ENCODE measurements at places on chromosomes 6 and 20.

DNA sequence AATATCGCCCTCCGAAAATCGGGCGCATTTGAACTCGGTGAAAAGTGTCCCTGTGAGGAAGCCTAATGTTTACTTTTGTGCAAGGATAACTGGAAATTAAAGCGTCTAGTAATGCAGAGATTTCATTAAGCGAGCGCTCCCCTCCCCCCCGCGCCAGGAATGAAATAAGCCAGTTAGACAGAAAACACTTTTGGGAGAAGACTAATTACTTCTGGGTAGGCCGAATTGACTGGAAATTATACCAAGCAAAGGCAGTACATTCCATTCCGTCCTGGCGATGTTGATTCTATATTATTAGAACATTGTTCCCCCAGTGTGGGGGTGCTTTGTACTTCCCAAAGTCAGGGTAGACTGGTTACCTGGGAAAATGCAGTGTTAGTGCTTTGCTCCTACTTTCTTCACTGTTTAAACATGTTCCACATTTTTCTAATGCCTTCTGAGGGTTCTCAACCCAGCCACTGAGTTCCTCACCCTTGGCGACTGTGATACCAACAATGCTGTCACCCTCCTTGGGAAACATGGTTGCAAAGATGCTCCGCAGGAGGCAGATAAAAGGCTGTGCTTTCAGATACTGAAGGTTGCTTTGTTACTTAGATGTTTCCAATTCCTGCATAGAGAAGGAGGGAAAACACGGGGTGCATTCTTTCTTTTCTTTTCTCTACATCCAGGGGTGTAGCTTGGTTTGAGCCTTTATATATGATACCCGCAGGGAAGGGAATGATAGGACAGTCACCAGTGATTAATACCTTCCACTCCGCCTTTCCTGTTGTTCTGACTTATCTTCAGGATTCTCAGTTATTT is 2.6 kb downstream of the GJA1 start:
- no peak for DNase-seq

DNA sequence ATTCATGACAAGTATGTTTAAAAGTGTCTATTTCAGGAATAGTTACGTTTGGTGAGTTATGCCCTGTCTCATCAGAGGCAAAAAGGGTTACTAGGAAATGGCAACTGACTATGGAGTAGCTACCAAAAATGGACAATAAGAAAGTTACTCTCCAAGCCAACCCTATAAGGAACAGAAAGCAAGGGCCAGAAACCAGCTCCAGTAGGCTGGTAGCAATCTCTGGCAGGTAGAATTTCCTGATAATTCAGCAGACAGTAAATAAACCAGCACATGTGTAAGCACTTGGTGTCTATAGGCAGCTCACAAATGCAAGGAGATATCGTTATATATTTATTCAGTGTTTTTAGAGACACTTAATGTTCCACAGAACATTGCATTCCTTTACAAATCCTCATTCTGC is 20.3 kb downstream of the SOX4 start:
- DNase-seq, result no peak

GRCh38 chr20:19764207-19764606 is 6.1 kb downstream of the RIN2 start:
- DNase-seq, result no peak

- DNase-seq, result peak; percentile 63
These were observed 11.8 kb upstream of the GSTA1 start for GRCh38 chr6:52815167-52816092.

DNA sequence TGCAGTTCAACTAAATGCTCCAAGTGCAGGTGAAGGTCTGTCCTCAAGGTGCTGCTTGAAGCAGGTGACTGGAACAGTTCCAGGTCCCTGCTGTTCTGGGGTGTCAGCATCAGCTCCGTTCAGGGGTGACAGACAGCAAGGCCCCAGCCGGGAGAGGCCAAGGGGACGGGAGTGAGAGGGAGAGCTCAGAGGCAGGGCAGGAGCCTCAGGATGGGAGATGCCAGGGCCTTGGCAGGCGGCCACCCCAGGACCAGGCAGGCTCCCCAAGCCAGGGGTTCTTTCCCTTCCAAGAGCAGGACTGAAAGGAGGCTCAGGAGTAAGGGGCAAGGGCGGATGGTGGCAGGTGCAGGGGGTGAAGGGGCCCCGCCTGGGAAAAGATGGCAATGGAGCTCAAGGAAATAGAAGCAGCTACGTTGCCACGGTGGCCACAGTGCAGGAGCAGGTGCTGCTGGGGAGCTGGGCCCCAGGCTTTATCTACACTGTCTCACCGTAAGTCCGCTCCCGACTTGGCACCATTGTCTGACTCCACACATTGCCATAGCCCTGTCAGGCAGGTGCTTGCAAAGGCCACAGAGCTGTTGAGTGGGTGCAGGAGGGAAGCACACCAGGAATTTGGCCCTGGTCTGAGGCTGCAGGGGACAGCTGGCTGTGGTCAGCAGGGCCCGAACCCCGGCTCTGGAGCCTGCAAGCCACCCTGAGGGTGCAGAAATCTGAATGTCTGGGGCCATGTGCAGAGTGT is 43.1 kb downstream of the ERMARD start:
- DNase-seq, result no peak

DNA sequence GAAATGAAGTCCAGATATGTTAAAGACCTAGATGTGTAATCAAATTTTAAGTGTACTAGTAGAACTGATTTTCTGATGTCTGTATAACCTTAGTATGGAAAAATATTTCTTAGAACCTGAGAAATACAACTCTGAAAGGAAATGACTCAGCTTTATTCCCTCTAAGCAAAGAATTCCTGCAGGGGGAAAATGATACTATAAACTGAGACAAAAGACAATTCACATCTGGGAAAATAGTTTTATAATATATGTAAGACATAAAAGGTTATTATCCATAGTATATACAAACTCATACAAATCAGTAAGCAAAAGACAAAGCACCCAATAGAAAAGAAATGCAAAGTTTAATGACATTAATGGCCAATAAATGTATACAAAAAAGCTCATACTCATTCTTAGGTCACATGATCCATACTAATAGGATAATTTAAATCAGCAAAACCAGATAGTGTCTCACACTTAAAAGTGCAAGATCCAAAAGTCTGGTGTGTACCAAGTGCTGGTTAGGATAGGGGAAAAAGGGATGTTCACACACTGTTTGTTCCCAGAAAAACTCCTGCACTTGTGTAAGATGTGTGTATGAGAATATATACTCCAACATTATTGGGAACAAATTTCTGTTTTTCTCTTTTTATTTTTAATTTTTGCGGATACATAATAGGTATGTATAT is 22.6 kb downstream of the RNF217 start:
- DNase-seq, result no peak

- peak; percentile 60 for DNase-seq
These were observed 989 bp downstream of the FITM2 start for GRCh38 chr20:44309763-44310663.

GRCh38 chr20:50146732-50147662 is 6.5 kb downstream of the PEDS1 start:
- peak; percentile 62 for DNase-seq

- no peak for DNase-seq
These were observed 9.5 kb downstream of the BCLAF1 start for GRCh38 chr6:136280032-136280609.

DNA sequence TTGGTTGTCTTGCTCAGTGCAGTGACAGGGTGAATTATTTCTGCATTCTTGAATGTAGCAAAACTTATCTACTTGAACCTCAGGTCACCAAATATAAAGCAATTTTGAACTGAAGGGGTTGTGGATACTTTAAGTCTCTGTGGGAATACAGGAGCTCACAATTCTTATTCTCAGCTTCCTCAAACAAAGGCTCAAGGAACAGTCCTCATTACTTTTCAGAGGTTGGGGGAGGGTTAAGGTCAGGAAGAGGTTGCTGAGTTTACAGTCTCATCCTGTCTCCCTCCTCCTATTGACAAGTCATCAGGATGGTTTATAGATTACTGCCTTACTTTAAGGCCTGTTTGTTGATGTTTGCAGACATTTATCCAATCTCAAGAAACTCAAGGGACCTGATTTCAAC is 143.6 kb upstream of the SPACA1 start:
- no peak for DNase-seq

- DNase-seq, result no peak
These were observed 44.5 kb downstream of the UST start for GRCh38 chr6:148791372-148791771.

DNA sequence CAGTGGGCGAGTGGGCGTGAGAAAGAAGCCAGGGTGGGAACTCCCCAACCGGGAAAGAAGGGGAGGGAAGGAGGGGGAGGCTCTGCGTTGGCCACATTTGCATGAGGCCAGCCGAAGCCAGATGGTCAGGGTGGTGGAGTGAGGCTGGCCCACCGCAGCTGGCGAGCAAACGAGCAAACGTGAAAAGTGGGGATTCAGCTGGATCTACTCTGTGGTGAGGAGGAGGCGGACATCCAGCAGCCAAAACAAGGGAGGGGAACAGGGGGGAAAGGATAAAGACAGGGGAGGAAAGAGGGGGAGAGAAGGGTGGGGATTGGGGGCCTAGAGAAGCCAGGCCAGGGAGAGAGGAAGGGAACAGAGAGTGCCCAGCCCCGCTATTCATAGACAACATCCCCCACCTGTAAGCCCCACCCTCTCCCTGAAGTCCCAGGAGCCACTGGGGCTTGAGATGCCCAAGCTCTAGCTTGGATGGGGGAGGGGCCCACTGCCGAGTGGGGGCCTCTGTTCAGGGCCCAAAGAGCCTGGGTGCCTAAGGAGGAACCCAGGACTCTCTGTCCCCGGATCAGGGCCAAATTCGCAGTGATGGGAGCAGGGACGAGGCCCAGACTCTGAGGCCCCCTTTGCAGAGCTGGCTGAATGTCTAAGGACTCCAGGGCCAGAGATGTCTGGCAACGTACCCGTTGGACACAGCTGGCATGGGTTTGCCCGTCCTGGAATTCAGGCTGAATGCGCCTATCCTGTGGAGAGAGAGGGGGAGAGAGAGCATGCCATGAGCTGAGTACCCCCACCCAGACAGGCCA is 45.1 kb downstream of the CPNE5 start:
- DNase-seq, result no peak

GRCh38 chr6:12051861-12052368 is 39.8 kb downstream of the HIVEP1 start:
- no peak for DNase-seq

DNA sequence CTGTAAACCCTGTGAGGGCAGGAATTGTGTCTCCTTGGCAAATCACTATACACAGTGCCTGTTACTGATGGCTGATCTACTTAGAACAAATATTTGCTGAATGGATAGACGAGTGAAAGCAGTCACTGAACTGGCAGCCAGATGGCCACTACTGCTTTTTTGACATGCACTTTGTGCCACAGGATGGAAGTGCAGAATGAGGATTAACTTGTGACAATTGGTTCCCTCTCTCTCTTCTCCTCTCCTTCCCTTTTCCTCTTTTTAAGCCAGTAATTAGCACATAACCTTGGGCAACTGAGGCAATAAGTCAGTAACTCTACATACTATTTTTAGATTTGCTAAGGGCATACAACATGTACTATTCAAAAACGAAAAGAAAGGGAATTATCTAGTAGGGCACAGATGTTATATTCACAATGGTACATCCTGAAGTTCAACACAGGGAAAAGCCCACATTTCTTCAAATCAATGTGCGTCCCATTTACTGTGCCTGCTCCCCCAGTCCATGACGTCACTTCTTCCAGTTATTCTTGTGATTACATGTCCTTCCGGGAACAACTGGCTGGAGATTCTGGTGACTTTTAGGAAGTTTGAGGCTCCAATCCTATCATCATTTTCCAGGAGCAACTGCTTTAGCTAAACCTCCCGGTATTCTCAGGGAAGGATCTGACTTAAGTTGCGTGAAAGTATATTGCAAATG is 17.0 kb upstream of the RPS6KA2 start:
- DNase-seq, result no peak

GRCh38 chr6:12715437-12715836 is 1.1 kb upstream of the PHACTR1 start:
- DNase-seq, result no peak

GRCh38 chr6:166708460-166708859 is 81.4 kb upstream of the RPS6KA2 start:
- DNase-seq, result no peak

DNA sequence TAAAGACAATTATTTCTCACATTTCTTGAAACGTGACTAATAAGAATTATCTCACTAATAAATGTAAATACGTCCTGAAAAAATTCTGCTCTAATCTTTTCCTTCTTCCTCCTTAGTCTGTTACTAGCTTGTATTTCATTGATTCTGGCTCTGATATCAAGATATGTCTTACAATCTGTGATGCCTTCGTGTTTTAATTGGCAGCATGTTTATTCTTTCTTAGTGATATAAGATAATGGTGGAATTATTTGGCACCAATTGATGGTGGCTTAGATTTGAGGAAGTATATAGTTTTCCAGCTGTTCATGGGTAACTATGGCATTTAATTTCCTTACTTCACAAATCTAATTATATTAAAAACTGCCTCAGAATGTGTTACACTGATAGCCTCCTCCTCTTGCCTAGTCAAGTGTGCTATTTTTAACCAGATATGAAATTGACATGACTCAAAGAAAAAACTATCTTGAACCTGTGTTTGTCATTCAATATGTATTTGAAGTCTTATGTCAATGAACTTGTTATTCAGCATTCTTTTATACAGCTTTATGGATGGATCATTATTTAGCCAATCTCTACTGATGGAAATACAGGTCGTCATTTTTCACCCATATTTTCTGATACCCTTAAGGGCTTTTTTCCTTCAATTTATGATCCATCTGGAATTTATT is 5.3 kb downstream of the CCNC start:
- DNase-seq, result no peak

GRCh38 chr20:59006864-59007664 is at the start of gene CTSZ:
Gene CTSZ (minus strand): TSS chr20:59007254. CDS start chr20:59007128, 126 bp downstream.
- DNase-seq, result peak; percentile 96

GRCh38 chr20:38751360-38751976 is 3.2 kb downstream of the ACTR5 start:
- DNase-seq, result peak; percentile 43

GRCh38 chr6:147936703-147937470 is 405.8 kb upstream of the SASH1 start:
- no peak for DNase-seq

DNA sequence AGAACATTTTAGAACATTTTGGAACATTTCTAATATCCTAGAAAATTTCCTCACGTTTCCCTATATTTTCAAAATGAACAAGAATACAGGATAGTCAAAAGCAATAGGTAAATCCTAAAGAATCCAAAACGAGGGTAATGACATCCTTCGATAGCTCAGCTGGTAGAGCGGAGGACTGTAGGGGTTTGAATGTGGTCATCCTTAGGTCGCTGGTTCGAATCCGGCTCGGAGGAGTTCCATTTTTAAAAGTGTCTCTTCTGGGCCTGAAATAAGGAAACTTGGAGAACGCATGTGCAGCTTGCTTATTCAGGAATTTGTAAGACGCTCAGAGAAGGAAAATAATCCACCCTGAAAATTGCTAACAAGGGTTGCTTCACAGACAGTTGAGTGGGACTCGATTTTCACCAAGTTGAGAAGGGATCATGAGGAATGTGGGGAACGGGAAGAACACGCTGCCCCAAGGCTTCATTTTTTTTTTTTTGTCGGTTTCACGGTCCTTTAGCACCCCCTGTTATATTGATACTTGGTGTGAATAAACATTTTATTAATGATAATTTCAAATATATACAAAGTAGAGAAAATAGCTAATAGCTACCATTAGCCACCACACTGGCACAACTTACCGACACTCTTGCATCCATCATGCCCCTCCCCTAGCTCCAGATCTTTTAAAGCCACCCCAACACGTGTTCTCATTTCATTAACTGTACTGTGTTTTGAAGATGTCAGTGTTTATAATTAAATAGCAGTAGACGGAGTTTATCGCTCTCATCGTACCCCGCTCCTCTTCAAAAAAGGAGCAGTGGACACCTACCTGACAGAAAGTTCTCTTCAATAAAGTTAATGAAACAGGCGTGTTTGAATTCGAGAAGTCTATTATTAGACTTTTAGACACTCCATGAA is 1.8 kb upstream of the ABT1 start:
- DNase-seq, result peak; percentile 56

GRCh38 chr20:37686762-37687477 is 6.9 kb upstream of the CTNNBL1 start:
- no peak for DNase-seq

All from K562 (cell line).